ENCODE measurements at places on chromosomes 2 and 18.

GRCh38 chr2:191296083-191297006 lies 51.1 kb downstream of the MYO1B start:
- no peak for DNase-seq

- no peak for DNase-seq
These were observed 4.0 kb upstream of the RMC1 start for GRCh38 chr18:23499291-23499781.

- DNase-seq, result no peak
These were observed at the start of gene ACTG2 for GRCh38 chr2:73892631-73893329. ACTG2 (plus strand) TSS chr2:73893008; CDS start chr2:73901312, 8,304 bp downstream.

DNA sequence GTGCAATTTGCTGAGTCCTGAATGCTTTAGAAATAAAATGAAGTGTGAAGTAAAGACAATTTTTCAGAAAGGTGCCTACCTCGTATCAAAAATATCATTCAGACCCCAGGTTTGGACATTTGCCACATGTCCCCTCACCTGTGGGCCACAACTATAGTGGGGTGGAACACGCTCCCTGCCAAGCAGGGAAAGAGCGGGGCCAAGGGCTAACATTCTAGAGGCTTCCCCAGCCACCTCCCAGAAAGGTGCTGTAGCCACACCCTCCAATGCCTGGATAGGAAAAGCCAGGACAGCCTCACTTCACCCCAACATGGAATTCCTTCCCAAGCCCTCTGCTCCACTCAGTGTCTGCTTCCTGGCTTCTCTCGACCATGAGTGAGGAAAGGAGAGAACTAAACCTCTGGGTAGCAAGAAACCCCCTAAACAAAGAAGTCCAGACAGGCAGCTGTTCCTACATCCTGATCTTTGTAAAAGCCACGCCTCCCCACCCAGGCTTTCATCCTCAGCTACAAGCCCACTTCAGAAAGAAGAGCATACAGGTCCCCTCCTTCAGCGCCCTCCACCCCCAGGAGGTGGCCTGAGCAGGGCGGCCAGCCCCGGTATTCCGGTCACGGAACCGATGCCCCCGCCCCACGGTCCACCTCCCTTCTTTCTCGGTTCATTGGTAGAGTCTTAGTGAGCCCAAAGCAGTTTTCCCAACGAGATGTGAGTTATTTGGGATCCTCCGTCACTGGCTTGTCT lies 2.1 kb downstream of the COL6A3 start:
- DNase-seq, result no peak

DNA sequence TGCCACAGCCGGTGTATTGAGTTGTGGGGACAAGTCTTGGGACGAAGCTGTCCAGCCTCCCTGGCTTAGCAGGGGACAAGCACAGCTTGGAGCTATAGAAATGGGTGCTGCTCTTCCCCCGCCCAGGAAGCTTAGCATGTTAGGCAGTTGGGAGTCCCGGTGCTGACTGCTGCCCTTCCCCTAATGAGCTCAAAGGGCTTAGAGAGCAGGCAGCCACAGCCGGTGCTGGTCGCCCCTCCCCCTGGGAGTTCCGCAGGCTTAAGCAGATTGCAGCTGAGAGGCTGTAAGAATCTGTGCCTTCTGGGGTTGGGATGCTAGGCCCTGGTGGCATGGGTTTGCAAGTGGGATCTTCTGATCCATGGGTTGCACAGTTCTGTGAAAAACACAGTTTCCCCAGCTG lies 237.3 kb downstream of the DCDC2C start:
- no peak for DNase-seq

- no peak for DNase-seq
These were observed 627.0 kb downstream of the CNTNAP5 start for GRCh38 chr2:124652099-124652498.
